Activated naive CD4-positive, alpha-beta T cell treated with anti-CD3 and anti-CD28 coated beads, Interleukin-2, amount 50 U/mL, for 72 hours (primary cell): ENCODE measurements at places on chromosomes 1 and 21. TPM values are rescaled to one million over a fixed set of nuclear protein-coding genes. Genes with fewer than 3 reads are reported as not detected.

- no peak for DNase-seq
Observed at GRCh38 chr1:14262637-14263036, 335.8 kb upstream of the KAZN start.

DNA sequence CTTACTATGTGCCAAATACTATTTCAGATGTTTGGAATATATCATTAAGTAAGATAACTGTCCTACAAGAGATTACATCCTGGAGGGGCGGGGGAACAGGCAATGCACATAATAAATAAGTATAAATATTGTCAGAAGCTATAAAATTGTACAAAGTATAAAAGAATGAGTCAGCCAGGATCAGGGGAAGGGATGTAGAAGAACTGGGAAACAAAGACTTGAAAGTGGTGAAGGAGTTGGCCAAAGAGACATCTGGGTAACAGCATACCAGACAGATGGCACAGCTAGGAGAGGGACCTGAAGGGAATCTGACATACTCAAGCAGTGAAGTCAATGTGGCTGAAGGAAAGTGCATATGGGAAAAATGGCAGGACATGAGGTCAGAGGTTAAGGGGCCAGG is 53.9 kb downstream of the CYYR1 start:
- no peak for DNase-seq

- DNase-seq, result no peak
Observed at GRCh38 chr21:29777160-29777559, 162.6 kb downstream of the GRIK1 start.

GRCh38 chr1:117118137-117118536 is 3.4 kb downstream of the TRIM45 start:
- DNase-seq, result no peak

GRCh38 chr1:61085206-61085982 is 3.0 kb downstream of the NFIA start:
- DNase-seq, result no peak

DNA sequence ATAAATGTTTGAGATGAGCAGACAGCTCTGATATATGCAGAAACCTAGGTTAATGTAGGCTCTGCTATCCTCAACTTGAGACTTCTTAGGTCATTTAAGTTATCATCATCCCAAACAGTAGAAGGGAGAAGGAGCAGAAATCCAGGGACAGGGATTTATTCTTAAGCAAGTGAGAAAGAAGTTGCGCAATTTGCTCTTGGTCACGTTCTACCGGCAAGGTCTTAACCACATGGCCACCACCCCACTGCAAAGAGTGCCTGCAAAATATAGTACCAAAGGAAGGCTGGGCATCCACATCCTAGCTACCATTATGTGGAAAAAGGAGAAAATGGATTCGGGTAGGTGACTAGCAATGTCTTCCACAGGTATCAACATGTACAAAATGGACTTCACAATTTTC is 25.2 kb downstream of the CRNN start:
- no peak for DNase-seq

- no peak for DNase-seq
Observed at GRCh38 chr1:54551891-54552290, 3.9 kb downstream of the ACOT11 start.

DNA sequence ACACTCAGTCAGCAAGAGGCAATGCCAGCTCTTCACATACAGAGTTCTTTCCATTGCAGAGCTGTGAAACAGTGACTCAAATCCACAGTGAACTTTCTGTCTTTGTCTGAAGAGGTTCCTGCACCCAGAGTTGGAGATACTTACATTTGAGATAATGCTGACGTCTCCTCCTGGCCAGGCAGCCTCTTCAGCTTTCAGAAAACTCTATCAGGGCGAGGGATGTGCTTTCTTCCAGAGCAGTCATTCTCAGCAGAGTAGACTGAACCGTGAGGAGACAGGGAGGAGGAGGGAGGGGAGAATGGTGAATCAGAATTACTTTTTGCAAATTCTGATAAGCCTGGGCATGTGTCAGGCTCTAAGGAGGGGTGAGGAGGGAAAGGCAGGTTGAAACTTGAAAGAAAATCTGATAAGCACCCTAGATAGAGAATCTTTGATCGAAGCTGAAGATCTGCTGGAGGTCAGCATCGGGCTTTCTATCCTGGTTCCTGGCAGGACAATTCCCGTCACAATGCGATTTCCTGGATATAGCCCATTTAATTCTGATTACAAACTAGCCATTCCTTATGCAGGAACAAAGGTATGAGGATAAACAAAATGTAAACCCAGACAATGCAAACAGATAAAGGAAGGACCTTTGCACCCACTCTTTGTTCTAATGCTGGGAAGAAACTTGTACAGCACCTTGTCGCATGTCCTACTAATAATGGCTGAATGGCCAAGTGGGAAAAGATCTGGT is 18.9 kb upstream of the NID1 start:
- DNase-seq, result no peak

DNA sequence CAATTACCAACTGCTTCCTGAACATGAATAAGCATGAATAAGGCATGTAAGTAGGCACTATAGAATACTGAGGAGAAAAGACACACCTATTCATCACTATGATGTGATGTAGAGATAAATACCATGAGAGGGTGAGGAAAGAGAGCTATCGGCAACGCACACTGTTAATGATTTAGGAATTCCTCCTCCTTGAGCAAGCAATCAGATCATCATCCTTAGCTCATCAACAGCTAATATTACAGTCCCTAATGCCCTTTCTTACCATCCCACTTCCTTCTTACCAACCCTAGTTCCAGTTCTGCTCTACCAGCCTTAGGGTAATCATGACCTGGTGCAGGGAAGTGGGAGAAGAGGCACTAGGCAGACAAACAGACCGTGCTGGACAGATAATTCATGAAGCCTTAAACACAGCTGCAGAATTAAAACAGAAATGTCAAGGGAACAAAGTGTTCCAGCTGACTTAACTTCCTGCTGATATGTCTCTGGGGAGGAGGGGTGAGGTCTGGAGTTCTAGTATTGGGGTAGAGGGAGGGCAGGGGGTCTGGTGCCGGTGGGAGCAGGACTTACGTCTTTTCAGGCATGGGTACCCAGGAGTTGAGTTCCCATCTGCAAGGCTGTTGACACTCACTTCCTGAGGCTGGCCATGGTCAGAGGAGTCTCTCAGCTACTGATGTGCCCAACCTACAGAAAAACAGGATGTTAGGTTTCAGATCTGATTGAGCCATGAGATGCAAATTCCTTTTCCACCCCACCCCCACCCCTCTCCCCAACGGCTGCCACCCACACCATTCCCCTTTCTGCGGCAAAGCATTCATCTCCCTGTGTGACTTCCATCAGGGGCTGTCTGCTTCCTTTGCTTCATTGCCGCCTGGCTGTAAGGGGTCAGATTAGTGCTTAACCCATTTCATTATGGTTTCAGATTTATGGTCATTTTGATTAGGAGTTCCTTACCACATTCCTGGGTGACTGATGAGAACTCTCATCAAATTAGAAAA is 12.6 kb upstream of the RCSD1 start:
- no peak for DNase-seq

- DNase-seq, result no peak
Observed at GRCh38 chr21:45330075-45330781, 42.5 kb upstream of the POFUT2 start.

DNA sequence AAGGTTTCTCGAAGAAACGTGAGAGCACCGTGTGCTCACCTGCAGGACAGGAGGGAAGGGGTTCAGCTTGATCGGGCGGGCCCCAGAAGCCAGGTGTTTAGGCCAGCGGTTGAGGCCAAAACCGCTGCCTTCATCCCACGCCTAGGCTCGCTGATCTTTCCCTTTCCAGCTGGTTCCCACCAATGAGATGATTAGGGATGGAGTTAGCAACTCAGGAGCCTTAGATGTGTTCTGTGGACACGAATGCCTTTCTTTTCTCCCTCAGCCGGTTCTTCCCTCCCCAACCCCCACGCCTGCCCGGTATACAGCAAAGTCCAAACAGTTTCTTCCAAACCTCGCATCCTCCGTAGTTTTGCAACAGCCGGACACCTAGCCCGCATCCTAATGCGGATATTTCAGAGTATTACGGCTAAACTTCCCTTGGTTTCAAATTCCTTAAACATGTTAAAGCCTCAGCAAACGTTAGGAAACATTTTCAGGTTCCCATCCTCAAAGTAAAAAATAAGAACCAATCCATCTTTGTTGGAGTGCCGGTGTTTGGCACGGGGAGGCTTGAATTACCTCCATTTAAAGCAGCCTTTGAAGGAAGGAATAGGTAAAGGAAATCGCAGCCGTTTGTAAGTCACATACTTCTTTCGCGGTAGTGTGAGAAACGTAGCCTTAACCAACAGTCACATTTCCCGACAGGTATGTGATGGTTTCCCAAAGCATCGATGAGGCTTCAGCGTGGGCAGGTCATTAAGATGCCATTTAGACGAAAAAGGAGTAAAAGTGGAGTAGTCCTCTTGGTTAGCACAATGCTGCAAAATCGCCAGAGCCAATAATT is 1.1 kb downstream of the LRRC8C start:
- DNase-seq, result peak; percentile 35

DNA sequence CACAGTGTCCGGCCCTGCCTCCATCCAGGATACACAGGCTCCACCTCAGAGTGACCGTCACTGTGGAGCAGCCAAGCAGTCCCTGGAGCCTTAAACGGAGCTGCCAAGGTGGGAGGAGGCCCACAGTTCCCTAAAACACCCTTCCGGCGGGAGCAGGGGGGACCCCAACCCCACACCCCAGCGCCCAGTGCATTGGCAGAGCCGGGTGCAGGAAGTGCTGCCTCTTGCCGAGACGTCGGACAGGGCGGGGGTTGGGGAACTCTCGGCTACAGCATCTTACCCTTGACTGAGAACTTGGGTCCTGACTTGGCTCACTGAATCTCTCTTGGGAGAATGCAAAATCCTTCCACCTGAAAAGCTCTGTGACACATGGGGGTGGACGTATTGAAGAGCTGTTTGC is 38.7 kb upstream of the TMEM51 start:
- no peak for DNase-seq

DNA sequence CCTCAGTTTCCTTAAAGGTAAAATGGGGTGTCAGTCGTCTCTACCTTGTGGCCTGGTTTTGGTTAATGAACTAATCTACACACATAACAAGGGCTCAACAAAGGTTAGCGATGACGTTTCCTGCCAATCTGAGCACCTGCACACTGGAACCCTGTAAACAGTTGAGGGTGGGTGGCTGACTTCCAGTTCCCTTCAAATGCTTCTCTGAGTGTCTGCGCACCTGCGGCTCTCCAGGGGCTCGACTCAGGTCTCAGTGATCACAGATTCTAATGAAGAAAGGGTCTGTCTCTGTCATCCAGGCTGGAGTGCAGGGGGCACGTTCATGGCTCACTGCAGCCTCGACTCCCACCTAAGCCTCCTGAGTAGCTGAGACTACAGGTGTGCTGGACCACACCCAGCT is 3.3 kb upstream of the AGPAT3 start:
- no peak for DNase-seq

- no peak for DNase-seq
Observed at GRCh38 chr1:184443201-184443600, 56.4 kb downstream of the C1orf21 start.

DNA sequence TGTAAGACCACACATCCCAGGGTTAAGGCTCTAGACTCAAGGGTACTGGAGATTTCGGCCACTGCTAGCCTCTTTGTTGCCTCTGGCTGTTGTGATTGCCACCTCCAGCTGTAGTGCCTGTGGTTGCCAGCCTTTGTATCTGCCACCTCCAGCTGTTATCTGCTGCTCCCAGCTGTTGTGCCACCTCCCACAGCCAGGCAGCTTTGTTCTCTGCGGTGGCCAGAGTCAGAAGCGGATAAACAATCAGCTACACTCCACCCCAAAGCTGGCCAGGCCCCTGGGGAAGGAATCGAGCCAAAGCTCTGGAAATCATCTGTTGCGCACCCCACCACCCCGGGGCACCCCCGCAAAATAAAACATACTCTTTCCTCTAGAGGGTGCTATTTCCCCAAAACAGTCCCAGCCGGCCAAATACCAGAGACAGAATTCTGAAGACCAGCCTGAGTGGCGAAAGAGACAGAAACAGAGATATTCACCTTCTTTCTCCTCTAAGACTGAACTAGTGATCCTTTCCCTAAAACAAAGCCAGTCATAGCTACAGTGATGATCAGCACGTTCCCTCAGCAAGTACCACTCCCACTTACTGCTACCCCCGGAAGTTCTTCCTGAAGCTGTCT is 14.8 kb upstream of the PIGM start:
- peak; percentile 50 for DNase-seq

DNA sequence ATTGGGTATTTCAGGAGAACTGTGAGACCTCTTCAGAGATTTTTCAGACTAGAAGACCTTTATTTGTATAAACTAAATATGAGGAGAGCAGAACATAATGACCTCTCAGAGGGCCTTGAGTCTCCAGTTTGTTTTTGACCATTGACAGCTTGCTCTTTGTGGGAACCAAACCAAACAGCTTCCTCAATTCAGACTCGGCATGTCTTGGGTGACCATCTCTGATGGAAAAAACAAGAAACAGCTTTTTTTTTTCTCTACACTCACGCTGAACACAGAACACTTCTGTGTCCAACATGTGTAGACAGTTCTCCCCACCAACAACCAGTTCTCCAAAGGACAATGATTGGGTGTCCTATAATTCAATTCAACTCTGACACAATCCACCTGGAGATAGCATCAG is 11.5 kb downstream of the ATP1A4 start:
- no peak for DNase-seq

GRCh38 chr1:156760092-156760795 is 7.1 kb upstream of the PRCC start:
- DNase-seq, result no peak

DNA sequence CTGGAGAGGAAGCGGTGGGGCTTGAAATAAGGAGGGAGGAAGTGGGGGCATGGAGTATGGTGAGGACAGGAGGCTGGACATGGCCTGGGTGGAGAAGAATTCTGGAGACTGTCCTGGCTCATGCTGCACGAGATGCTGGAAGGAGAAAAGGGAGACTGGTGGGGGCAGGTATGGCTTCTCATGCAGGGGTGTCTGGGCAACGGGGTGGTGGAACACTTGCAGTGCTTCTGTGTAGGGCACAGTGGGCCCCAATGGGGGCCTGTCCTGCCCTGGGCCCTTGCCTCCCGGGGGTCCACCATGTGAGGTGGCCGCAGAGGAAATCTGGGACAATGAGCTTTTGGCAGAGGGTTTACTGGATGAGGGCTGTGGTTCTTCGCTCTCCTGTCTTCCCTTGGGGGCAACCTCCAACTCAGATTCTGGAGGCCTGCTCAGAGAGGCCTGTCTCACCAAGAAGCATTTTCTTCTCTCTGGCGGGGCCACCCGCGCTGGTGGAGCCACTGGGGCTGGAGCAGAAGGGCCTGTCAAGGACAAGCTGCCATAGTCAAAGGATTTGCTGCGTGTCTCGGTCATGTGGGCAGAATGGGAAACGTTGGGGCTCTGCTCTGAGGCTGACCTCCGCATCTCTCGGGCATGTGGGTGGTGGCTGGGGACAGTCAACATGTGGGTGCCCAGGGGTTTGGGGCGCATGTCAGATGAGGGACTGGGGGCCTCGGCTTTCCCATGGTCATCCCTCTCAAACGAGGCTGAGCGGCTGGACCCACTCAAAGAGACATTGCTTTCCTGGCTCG is 96.9 kb upstream of the EDN2 start:
- no peak for DNase-seq

- DNase-seq, result no peak
Observed at GRCh38 chr1:172117800-172118199, 276.5 kb downstream of the DNM3 start.

GRCh38 chr1:119489201-119489600 is 17.8 kb upstream of the HSD3B1 start:
- no peak for DNase-seq

IBA57 gene
- total RNA-seq, result 3.2 TPM

TCHH gene
- total RNA-seq, result 0.04 TPM

S100A10 gene
- total RNA-seq, result 290 TPM

VANGL2 gene
- 0.18 TPM for total RNA-seq

ZNF593OS gene
- not detected for total RNA-seq

PTGER3 gene
- total RNA-seq, result 0.18 TPM

CCDC185 gene
- not detected for total RNA-seq

CNKSR1 gene
- 3.5 TPM for total RNA-seq

B3GALT5 gene
- total RNA-seq, result 0.02 TPM

LCE1A gene
- not detected for total RNA-seq

RGL1 gene
- total RNA-seq, result 3.2 TPM

LPAR3 gene
- not detected for total RNA-seq
